Chondrocyte (in vitro differentiated cells): ENCODE measurements at places on chromosomes 1 and 21. TPM values are rescaled to one million over a fixed set of nuclear protein-coding genes. Genes with fewer than 3 reads are reported as not detected.

DNA sequence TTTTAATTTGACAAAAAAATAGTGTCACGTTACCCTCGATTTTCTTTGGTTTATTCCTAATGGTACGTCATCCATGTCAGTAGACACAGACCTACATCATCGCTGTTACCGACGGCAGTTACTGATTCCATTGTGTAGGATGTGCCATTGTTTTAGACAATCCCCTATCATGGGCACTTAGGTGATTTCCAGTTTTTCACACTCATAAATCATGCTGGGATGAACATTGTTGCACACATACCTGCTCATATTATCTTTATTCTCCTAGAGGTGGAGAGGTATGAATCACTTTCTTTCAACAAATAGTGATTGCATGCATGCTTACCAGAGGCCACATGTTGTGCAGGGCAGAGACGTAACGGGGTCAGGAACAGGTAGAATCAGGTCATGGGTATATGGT is 79.7 kb upstream of the EFHD2 start:
- DNase-seq, result no peak

DNA sequence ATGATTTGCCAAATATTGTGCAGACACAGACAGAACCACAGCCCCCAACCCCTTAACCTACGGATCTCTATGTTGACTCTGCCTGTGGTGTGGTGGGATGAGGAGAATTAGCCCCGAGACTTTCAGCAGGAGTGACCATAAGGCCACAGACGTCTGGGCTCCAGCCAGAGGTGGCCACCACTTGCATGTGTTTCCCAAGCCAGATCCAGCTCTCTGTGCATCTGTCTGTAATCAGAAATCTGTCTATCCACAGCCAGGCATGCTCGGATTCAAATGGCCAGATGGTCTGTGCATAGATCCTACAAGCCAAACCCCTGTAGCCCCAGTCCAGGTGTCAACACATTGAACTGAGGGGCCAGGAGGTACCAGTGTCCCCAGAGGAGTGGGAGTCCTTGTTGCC is 140.6 kb downstream of the SYF2 start:
- DNase-seq, result no peak

GRCh38 chr1:210234329-210234757 is 1.7 kb downstream of the SERTAD4 start:
- DNase-seq, result no peak

GRCh38 chr1:110091791-110092190 is 20.5 kb upstream of the UBL4B start:
- no peak for DNase-seq

The HES2 gene
- total RNA-seq, result 0.15 to 0.36 TPM in 2 of 3 replicates, not detected in the other
